ENCODE measurements at places on chromosomes 12 and 14. TPM values are rescaled to one million over a fixed set of nuclear protein-coding genes. Genes with fewer than 3 reads are reported as not detected.

The KLC1 gene
- polyA plus RNA-seq: 104 TPM

The PGF gene
- polyA plus RNA-seq: 32.3 TPM

The ST8SIA1 gene
- polyA plus RNA-seq: 7.2 TPM

The NPFF gene
- 1.3 TPM for polyA plus RNA-seq

The BHLHE41 gene
- polyA plus RNA-seq: 3.9 TPM

The AHNAK2 gene
- polyA plus RNA-seq: 22.4 TPM

The CISTR gene
- not detected for polyA plus RNA-seq

The SLC17A8 gene
- polyA plus RNA-seq: 0.50 TPM

The SLC35F4 gene
- 0.53 TPM for polyA plus RNA-seq

The PTPRR gene
- 3.3 TPM for polyA plus RNA-seq

The FIGNL2 gene
- 1.5 TPM for polyA plus RNA-seq

DNA sequence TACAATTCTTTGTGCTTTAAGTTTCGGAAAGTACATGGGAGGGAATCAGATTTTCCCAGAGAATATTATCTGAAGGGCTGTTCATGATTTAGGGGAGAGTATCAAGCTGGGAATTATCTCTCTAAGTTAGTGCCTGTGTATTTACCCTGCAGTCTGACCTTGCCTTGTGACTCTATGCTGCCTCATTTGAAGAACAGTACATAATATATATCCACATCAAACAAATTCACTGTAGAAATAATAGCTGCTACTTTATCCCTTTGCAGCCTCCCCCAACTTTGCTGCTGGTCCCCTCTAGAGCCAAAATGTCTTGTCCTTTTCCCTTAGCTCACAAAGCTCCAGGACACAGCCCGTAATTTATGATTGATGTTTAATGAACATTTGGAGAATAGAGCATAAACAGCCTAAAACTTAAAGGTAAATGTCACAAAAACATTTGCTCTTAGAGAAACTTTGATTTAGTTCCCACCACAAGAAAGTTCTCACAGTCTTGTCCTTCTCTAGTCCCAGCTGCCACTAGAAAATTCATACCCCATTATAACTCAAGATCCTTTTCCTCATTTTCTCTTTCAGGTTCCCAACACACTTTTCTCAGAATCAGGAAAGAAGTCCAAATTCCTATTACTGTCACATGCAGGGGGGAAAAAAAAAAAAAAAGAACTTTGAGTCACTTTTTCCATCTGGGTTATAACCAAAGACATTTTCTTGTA, 1009.6 kb downstream of the FLRT2 start:
- DNase-seq: peak; percentile 25

- DNase-seq: no peak
These were observed 27.7 kb downstream of the DAD1 start for GRCh38 chr14:22561366-22561660.

DNA sequence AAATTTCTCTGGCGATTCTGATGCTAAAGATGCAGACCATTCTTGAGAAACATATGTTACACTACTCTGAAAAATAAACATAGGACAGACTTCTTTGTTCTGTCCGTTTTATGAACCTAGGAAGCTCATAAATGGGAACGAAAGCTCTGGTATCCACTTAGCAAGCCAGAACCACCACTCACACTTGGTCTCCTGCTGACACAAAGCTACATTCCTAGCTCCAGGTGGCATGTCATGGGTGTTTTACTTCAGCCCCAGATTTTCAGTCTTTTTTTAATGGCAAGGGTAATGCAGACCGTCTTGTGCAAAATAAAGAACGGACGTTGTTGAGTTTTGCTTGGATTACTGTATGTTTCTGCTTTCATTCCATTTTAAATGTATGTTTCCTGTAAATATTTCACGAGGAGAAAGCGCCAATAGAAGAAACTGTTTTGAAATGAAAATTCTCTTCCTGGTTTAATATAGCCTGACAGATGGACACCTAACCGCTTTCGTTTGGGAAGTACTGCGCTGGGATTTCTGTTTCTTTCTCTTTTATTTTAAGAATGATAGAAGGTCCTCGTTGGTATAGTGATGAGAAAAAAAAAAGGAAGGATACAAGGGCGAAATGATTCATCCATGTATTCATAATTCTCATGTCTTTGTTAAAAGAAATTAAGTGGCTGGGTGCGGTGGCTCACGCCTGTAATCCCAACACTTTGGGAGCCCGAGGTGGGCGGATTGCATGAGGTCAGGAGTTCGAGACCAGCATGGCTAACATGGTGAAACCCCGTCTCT, 871 bp upstream of the COQ5 start:
- peak; percentile 61 for DNase-seq

GRCh38 chr14:94361682-94362081, 26.7 kb downstream of the SERPINA1 start:
- no peak for DNase-seq

DNA sequence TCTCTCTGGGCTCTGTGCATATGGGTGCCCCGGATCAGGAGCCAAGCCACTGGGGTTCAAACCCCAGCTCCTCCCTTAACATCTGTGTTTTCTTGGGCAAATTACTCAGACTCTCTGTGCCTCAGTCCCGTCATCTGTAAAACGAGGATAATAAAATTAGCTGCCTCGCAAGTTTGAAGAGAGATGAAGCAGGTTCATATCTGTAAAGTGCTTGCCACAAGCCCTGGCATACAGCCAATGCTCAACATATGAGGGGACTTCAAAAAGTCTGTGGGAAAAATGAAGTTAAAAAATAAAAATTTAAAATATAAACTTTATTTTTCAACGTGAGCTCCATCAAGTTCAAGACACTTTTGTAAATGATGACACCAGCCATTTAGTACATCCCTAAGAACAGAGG, 276.7 kb downstream of the FOXN3 start:
- DNase-seq: no peak

- DNase-seq: peak; percentile 88
These were observed 35.9 kb upstream of the GSC start for GRCh38 chr14:94805680-94806288.

GRCh38 chr12:56873382-56873781, 60.8 kb downstream of the SDR9C7 start:
- DNase-seq: peak; percentile 19

DNA sequence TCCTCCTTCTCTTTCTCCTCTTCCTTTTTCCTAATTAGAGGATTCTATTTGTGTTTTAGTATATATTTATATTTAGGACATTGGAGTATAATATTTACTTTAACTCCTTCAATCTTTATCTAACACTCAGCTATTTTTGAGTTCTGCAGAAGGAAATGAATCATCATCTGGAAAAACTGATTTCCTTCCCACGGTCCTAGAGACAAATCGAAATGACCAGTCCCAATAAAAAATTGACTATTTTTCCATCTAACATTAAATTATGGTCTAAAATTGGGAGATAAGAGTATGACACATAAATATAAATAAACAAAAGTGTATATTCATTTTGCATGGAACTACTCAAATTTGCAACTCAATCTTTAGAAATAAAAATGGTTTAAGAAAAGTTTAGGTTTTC, 167.4 kb downstream of the TMTC3 start:
- no peak for DNase-seq

DNA sequence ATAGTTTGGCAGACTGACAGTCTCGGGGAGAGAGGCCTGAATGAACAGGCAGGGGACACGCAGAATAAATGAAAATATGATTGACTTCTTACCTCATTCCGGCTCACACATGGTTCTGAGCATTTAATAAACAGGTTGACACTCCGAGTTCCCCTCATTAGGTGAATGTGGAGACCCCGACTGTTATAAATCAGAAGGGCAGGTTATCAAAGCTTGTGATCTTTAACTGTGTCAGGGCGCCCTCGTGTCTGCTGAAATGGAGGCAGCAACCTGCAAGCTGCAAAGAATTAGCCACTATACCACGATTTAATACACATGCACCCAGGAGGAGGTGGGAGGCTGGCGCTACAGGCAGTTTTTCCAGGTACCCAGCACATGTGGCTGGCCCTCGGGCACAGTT, 627.5 kb downstream of the MED13L start:
- no peak for DNase-seq

GRCh38 chr14:54435500-54435981, 5.6 kb downstream of the CNIH1 start:
- no peak for DNase-seq

- DNase-seq: no peak
These were observed 16.1 kb downstream of the BIN2 start for GRCh38 chr12:51307655-51308593.

DNA sequence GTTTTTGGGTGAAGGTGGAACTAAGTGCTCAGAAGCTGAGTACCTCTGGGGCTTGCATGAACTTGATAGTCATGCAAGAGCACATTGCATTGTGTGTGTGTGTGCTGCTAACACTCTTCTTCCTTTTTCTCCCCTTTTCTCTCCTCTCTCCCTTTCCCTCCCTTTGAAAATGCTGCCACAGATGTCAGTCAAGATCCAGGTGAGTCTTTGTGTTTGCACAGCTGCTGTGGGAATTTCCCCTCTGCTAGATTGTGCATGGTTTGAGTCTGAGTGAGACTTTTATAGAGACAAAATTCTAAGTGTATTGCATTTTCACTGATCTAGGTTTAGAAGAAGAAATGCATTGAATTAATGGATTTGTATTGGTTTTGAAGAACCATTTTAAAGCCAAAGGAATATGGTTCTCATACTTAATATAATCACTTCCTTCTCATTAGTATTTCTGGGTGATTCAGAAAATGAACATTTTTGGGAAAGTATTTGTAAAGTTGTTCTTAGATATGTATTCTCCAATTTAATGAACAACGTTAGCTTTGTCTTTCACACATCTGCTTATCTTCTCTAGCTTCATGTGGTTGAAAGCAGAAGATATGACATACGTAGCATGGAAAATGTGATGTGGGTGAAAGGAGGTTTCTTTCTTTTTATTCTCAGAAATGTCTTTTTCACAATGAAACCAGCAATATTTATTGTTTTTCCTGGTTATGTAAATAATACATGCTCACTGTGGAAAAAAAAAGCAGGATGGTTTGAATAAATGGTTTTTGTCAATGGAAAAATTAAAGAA, 108.5 kb downstream of the NRXN3 start:
- DNase-seq: no peak

DNA sequence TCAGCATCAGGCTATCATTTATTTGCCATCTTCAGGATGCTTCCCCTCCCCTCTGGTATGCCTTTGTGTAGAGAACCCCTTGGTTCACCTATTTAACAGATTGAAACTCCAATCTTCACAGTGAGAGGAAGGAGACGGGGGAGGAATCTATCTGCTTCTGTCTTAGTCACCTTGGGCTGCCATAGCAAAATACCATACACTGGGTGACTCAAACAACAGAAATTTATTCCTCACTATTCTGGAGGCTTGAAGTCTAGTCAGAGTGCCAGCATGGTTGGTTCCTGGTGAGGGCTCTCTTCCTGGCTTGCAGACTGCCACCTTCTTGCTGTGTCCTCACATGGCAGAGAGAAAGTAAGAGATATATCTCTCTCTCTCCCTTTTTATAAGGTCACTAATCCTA, 13.5 kb upstream of the EML1 start:
- DNase-seq: no peak

DNA sequence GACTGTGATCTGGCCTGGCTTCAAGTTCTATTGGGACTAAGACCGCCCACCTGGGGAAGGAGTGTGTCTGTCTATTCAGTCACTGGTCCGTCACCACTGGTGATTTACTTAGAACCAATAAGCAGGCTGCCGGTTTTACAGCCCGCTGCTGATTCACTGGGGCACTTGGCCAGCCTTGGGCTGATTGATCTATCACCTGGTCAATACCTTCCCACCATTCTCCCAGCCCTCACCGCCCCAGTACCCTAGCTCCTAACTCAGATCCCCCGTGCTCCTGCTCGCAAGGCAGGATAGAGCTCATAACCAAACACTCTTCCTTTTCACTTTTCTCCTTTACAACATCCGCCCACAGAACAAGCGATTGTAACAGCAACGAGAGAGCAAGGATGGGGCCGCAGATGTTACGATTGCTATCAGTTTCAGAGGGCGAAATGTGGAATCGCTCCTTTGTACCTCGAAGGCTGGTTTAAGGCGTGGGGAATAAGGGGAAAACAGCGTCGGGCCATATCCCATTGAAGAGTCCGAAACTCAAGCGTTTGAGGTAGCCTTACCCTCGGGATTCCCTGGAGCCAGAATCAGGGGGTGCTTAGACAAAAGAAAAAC, 672 bp downstream of the RDH11 start:
- peak; percentile 92 for DNase-seq

DNA sequence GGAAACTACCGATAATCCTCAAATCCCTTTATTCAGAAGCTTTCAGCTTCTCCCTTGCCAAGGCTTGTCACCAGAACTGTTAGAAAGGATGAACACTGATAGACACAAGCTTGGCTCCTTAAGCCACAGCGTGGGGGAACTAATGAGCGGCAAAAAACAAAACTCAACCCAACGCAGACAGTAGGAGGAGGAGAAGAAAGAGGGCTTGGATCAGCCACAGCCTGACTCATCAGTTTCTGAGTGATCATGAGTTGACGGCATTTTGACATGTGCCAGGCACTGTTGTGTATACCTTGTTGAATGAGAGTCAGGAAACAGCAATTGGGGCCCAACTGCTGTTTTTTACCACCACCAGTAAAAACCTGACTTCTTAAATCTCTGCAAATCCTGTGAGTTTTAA, 23.7 kb downstream of the PLXNC1 start:
- DNase-seq: no peak

DNA sequence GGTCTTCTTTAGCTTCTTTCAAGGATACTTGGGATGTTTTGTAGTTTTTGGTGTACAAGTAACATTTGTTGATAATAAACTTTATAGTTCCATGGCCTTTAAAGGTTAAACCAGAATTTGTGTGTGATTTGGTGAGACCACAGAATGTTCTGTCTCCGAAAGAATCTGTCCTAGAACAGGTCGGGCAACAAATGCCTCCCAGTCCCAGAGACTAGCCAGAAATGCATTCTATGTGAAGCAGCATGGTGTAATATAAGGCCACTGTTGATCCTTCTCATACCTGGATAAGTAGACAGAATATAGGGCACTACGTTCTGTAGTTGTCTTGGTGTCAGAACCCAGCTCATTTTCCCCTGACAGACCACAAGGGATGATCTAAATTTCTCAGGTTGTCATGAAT, 10.0 kb downstream of the STYK1 start:
- no peak for DNase-seq

- peak; percentile 100 for DNase-seq
These were observed at the start of gene CCNT1 for GRCh38 chr12:48716493-48717251. Gene CCNT1 (minus strand): TSS chr12:48716707. CDS start chr12:48716675, 32 bp downstream.

GRCh38 chr14:92935446-92935845, 12.5 kb downstream of the CHGA start:
- no peak for DNase-seq

DNA sequence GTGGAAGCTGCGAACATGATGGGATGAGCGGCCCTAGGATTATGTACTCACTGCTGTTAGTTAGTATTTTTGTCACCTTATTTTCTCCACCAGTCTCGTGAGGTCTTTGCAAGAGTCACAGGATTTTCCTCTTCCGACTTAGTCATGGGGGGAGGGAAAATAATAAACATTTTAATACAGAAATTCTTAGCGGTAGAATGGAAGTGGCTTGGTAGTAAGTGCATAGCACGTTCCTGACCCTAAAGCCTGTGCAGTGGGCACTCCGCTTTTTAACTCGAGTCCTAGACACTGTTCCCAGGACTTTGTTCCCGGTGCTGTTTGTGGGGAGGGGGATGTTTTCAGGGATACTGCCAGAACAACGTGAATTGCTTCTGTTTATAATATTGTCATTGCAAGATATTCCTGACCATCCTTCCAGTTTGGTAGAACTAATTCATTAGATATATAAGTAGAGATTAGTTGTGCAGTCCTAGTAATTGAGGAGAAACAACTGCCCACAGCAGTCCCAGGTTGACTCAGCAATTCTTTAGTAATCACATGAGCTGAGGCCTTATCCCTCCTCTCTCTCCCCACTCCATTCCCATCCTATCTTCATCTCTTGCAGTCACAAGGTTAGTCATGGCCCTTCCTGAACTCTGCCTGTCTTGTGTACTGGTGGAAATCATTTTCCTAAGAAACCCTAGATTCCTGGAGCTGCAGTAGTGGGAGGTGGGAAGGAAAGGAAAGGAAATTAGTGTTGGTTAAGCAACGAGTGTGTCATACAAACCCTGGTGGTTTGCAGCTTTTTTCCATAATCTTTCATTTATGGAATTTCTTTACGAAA, 799 bp downstream of the SLC38A6 start:
- DNase-seq: peak; percentile 56
